ENCODE measurements at places on chromosomes 3 and 15.
A peak's percentile ranks its signal among the peaks of the same experiment; 100 is the strongest.

DNA sequence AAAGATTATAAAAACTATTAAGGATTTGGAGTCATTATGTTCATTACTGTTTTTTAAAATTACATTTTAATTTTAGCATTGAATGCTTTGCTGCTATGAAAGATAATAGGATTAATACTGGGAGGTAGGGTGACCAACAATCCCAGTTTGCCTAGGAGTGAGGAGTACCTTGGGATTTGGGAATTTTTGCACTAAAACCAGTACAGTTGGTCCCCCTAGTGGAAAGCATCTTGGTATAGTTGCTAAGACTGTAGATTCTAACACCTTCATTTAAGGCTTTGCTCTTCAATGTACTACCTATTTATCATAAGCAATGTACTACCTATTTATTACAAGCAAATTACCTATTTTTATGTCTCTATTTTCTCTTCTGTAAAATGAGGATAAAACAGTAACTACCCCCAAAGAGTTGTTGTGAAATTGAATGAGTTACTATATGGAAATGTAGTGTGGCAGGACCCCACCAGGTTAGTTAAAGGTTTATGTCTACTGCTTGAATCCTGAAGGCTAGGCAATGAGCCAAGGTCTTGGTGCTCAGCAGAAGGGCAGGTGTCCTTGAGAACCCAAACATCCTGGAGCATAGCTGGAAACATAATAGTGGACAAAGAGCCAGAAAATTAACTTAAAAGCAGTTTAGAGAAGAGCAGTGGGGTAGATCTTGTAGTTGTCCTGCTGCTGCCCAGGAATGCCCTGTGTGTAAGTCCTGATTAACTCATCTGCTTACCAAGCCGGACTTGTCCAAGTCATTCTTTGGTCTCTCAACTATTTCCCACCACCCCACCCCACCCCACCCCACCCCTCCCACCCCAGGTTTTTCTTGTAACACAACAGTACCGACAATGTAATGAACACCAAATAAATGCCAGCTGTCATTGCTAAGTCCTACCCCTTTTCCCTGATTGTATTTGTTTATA is 49.2 kb upstream of the NMD3 start:
- no peak for DNase-seq

- DNase-seq, result no peak
These were observed 62.1 kb downstream of the NR2F2 start for GRCh38 chr15:96392380-96393208.

DNA sequence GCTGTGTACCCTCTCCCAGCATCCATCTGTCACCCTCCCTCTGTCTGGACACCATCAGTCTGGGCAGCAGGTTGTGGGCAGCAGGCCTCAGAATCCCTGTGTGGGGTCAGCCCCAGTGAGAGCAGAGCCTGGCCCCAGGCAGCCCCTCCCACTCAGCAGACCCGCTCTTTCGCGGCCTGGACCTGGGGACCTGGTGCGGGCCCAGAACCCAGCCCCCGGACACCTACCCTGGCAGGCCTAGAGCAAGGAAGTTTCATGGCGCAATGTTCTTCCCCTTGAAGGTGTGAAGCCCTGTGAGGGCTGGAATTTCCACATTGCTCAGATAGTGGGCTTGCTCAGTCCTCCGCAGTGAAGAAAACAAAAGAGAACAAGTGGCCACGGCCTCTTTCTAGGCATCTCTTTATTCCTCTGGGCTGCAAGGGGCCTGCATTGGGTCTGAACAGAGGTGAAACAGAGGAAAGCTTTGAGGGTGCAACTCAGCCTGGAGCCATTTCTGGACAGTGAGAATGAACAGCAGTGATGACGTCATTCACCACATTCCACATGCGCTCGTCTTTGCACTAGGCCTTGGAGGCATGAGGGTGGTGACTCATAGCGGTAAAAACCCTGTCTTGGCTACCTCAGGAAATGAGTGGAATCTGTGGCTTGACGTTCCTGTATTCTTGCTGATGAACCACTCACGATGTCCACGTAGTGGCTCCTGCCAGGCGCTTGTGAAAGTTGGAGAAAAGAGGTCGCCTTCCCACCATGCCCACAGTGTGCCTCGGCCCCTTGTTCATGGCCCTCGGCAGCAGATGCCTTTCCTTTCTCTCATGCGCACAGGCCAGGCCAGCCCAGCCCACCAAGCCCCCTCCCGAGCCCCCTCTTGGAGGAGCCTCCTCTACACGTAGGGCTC is 66.1 kb downstream of the SLC30A4 start:
- peak; percentile 98 for DNase-seq

DNA sequence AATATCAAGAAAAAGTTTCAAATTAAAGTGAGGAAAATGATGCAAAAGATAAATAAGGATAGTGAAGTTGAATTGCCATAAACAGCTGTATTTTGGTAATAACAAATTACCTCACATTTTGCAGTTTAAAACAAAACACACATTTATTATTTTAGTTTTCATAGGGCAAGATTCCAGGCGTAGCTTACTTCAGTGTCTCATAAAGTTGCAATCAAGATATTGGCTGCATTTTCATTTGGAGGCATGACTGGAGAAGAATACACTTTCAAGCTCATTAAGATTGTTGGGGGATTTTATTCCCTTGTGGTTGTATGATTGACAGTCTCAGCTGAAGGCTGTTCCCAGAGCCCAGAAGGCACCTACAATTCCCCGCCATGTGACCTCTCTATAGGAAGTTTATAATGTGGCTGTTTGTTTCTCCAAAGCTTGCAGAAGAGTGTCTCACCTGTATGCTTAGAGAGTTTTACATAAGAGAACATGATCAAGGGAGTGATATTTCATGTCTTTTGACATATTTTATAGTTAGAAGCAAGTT is 151.4 kb downstream of the OTOL1 start:
- no peak for DNase-seq

DNA sequence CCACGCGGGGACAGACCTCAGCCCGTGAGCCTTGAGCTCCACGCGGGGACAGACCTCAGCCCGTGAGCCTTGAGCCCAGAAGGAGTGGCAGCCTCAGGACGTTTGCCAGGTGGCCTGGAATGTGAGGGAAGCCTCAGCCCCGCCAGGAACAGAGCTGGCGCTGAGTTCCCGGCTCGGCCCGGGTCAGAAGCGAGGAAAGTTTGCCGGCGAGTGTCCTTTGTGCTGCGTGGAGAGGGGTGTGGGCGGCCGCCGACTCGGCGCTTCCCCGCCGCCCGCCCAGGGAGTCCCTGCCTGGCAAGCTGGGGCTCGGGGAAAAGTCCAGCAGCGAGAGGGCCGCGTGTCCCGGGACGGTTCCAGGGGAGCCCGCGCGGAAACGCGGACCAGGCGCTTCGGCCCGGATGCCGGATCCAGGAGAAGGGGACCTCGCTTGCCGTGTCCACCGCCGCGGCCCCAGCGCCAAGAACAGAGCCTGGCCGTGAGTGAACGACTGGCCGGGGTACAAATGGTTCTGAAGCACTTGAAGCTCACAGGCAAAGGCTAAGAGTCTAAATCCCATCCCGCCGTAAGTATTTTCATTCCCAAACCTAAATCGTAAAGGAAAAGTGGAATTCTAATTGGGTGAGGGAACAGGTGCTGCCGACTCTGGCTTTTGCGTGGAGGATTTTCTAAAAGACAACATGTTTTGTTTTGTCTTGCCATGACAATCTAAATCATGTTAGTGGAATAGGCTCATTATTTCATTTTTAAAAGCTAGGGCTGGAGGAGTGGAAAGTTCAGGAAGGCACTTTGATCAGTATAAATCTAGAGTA is 1.7 kb downstream of the LRRN1 start:
- no peak for DNase-seq

GRCh38 chr15:70025413-70026296 is 72.1 kb downstream of the TLE3 start:
- DNase-seq, result peak; percentile 12

DNA sequence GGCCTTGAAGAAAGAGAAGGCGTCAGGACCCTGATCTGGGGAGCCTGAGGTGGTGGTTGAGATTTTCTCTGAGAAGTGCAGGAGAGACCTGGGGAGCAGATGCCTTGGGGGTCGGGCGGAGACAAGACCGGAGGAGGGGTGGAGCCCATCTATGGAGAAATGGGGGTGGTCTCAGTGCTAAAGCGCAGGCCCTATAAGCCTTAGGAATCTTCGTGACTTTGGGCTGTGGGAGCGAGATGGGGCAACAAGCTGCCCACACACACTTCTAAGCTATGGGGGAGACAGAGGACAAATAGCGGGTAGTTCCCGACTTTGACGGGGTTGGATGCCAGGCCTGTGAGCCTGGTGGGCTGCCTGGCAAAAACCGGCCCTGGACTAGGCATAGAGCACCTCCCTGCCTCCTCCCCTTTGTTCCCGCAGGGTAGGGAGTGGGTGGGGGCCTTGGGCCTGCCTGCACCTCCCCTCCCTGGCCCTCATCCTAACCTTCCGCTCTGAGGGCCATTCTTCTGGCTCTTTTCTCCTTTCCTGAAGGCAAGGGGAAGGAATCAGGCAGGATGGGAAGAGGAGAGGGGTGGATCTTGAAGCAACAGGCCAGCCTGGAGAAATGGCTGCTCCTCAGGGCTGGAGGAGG is 880 bp downstream of the NISCH start:
- peak; percentile 60 for DNase-seq

GRCh38 chr3:115651087-115651486 is 27.8 kb downstream of the GAP43 start:
- DNase-seq, result no peak

DNA sequence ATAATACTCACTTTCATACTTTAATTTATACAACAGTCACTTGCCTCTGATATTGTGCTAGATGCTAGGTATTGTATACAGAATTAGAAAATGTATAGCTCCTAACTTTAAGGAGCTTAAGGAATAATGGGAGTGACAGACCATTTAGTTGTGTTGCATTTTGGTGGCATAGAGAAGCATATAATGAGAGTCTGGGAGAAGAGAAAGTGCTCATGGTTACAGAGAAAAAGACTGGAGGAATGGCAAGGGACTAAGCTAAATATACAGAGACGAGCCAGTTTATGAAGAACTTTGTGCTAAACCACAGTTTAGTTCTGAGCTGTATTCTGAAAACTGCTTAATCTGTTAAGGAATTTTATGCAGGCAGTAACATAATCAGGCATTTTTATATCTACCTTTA is 6.4 kb downstream of the RNF13 start:
- DNase-seq, result no peak

GRCh38 chr3:142615171-142615570 is 19.0 kb downstream of the PLS1 start:
- DNase-seq, result no peak

DNA sequence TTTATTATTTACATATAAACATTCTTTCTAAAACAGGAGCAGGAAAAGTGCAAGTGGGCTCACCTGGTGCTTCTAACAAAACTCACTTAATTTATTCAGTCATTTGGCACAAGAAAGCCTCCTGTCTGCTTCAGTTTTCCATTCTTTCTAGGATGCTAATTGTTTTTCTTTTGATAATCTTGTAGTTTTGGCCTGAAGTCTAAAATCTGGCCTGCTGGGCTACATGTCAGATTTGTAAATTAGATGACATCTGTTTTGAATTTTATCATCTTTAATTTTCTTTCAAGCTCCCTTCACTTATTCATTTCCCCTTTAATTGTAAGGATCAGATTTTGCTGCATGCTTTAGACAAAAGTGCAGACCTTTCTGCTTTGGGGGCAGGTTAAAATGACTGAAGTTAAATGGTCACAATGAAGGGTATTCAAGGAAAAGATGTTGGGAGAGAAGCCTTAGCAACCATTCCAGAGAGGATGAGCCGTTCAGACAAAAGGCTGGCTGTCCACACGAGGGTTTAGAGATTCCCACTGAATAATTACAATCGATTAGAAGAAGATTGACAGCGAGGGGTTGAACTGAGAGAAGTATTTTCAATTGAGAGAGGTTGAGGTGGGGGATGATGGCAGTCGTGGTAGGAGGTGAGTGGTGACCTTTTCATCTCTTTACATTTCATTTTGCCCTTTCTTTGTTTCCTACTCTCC is 59.9 kb upstream of the PTX3 start:
- DNase-seq, result no peak

DNA sequence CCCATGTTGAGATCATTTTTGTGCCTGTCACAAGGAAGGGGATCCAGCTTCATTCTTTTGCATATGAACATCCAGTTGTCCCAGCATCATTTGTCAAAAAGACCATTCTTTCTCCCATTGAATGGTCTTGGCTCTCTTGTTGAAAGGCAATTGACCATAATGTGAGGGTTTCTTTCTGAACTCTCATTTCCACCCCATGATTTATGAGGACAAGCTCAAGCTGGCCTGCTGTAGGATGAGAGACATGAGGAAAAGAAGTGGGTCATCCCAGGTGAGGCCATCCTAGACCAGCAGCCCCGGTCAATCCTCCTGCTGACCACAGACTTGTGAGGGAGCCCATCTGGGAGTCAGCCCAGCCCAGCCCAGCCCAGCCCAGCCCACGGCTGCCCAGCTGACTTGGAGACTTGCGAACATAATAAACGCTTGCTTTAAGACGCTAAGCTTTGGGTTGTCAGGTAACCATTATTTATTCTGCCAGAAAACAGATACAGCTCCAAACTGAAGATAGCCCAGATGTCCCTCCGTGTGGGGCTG is 69.0 kb downstream of the LINGO1 start:
- DNase-seq, result no peak

GRCh38 chr3:127491323-127491722 is 99.2 kb downstream of the TPRA1 start:
- DNase-seq, result no peak

GRCh38 chr3:125200731-125201139 is 11.8 kb downstream of the SLC12A8 start:
- no peak for DNase-seq

- no peak for DNase-seq
These were observed 37.8 kb upstream of the IL20RB start for GRCh38 chr3:136919799-136920580.

DNA sequence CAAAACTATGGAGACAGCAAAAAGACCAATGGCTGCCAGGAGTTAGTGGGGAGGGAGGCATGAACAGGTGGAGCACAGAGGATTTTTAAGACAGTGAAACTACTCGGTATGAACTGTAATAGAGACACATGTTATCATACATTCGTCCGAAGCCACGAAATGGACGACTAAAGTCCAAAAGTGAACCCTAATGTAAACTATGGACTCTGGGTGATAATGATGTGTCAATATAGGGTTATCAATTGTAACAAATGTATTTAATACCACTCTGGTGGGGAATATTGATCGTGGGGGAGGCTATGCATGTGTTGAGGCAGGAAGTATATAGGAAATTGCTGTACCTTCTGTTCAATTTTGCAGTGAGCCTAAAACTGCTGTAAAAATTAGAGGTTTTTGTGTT is 107.0 kb downstream of the CPN2 start:
- DNase-seq, result no peak

- DNase-seq, result no peak
These were observed 176.6 kb downstream of the OSBPL10 start for GRCh38 chr3:31804251-31805051.

DNA sequence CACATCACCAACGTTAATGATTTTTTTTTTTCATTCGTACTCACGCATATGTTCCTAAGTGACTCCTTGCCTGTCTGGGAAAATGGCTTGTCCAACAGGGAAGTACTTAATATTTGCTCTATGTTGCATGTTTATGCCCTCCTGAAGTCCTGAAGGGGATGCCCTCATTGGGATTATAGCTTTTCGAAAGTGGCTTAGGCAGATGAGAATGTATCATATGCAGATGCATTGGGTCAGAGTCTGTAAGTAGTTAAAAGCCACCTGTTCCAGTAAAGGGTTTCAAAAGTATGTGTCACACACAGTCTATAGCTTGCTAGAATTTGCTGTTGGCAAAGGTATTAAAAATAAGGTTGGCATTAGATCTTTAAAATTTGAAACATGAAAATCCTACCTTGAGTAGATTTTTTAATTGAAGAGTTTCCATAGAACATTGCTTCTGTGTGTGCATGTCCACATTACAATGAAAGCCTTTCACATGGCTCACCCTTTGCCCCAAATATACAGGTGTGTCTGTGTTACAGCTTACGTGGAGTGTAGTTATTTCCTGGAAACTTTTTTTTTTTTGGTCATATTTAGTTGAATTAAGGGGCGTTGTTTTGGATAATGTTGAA is 2.1 kb downstream of the ABHD17C start:
- DNase-seq, result no peak

All from AG08395 (cell line).